Nephron progenitor cell (in vitro differentiated cells): ENCODE measurements at places on chromosomes 11 and 22.

DNA sequence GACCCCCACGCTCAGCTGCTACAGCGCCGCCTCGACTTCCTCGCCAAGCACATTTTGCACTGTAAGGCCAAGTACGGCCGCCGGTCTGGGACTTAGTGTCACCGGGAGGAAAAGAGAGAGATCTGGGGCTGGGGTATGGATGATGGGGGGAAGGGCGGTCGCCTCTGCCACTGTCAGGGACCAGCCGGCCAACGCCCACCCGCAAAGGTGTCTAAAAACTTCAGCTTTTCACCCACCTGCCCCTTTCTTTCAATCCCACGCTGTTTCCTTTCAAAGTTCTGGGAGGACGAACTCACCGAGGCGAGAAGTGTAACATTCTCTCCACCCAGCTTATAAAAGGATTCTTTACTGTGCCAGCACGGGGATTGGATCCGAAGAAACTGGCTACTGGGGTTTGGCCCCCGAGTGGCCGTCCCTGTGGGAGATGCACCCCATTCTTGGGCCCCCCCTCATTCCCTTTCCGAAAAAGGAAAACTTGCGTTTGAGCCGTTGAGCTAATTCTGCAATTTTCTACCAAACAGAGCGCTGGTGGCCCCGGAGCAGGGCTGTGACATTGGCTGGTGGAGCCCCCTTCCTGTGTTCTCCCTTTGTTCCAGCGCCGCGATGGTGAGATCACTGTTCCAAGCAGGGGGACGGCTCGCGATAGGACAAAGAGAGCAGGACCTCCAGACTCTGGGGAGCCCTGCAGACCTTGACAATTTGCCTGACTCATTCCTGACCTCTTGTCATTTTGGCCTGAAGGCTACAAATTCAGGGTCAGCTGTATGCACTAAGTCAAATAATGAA is 1.8 kb downstream of the FJX1 start:
- peak; percentile 74 for DNase-seq

GRCh38 chr11:34134765-34135164 is 29.3 kb downstream of the NAT10 start:
- DNase-seq: no peak

- no peak for DNase-seq
Observed at GRCh38 chr11:47688991-47689390, 26.2 kb downstream of the AGBL2 start.

- no peak for DNase-seq
Observed at GRCh38 chr11:96664110-96664509, 274.3 kb downstream of the JRKL start.

DNA sequence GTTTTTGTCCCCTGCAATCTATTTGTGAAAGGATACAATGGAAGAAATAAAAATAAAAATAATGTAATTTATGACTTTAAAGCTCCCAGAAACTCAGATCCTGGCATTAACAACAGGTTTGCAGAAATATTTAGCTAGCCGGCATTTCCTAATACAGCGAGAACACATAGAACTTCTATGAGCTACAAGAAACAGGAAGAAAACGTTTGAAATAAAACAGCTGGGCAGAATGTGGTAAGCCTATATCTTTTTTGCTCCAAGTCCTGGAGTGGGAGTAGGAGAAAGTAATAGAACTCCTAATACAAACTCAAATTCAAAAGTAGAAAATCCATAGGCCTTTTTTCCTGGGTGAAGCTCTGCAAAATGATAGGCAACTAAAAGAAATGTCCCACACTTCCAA is 29.6 kb upstream of the FIBIN start:
- no peak for DNase-seq

- no peak for DNase-seq
Observed at GRCh38 chr22:17777005-17777716, 2.9 kb upstream of the BID start.

DNA sequence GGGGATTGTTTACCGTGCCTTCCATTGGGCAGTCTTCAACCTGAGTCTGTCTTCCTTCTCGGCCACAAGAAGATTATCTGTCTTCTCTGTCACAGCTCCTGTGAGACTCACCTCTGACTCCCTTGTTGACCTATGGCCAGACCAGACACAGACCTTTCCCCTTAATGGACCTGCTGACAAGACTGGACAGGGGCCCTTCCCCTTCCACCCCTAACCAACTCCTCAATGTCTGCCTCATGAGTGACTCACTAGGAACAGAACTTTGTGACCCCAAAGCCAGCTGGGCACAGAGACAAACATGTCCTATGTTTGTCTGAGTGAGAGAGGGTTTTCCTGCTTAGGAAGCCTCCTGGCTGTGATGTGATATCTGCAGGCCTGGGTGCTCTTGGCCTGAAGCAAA is 405.0 kb downstream of the BRD1 start:
- no peak for DNase-seq
